NCI-H69 (cell line): ENCODE measurements at places on chromosomes 3 and 15.

DNA sequence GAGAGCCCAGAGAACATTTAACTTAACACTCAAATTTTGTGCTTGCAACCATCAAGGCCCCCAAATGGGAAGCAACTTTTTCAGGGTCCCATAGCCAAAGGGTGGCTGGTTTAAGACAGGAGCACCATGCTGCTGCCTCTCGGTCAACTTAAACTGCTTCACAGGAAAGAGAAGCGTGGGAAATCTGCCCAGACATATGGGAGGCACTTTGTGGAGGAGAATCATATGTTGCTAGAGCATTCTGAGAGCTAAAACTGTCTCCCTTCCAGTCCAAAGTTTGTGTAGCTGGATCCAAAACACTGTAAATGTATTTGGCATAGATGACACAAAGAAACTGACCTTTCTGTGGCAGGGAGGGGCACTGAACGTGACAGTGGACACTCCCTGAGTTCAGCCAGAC, 305.9 kb upstream of the RORA start:
- no peak for DNase-seq

DNA sequence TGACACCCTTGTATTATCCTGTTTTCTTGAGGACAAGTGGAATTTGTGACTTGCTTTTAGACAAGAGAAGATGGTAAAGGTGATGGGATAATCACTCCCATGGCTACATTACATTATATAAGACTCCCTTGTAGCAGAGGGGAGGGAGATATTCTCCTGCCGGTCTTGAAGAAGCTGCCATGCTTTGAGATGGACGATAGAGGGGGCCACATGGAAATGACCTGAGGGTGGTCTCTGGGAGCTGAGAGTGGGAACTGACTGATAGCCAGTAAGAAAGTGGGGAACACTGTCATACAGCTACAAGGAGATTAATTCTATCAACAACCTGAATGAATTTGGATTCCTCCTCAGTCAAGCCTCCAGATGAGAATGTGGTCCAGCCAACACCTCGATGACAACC, 540.1 kb downstream of the NTRK3 start:
- no peak for DNase-seq

DNA sequence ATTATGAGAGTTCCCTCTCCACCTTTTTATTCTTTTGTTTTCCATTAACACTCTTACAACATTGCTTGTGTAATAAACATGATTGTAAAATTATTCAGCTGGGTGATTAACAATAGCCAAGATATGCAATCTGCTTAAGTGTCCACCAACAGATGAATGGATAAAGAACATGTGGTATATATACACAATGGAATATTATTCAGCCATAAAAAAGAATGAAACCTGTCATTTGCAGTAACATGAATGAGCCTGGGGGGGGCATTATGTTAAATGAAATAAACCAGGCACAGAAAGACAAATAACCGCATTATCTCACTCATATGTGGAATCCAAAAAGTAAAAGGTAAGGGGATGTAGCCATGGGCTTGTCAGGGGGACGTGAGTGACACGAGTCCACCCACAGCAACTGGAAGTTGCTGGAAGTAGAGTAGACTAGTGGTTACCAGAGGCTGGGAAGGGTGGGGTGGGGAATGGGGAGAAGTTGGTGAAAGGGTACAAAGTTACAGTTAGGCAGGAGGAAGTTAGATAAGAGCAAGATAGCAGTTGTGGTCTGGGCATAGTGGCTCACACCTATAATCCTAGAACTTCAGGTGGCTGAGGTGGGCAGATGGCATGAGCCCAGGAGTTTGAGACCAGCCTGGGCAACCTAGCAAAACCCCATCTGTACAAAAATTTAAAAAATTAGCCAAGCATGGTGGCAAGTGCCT, 28.7 kb upstream of the CD47 start:
- no peak for DNase-seq

DNA sequence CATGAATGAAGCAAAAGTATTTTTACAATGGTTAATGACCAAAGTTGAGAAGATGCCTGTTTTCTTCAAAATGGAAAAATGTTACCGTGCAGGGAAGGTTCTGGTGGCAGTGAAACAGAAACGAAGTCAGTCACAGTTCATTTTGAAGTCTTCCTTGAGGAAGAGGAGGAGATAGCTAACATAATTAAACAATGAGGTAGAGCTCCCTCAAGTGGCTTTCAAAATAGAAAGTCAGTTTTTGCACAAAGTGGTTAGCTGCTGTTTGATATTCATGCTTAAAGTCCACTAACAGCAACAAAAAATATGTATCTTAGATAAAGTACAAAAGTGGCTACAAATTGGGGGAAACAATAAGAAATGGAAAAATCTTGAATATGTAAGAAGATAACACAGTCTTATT, 87.3 kb downstream of the TFG start:
- peak; percentile 12 for DNase-seq

DNA sequence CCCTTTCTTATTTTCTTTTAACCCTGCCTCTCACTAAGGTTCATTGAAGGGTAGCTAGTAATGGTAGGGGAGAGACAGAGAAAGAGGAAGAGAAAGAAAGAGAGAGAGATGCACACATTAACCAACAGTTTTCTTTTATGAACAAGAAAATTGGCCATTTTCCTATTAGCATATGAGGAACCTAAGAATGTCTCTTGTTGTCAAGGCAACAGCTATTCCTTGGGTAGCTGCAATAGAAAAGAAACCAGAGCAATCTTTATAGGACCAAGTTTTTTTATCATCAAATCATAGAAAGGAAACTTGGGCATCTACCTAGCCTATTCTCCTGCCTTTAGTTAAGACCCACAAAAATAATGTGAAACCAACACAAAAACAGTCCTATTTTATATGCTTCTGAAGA, 15.0 kb upstream of the CCDC39 start:
- DNase-seq: no peak
